ENCODE measurements at places on chromosomes 12 and 14.

DNA sequence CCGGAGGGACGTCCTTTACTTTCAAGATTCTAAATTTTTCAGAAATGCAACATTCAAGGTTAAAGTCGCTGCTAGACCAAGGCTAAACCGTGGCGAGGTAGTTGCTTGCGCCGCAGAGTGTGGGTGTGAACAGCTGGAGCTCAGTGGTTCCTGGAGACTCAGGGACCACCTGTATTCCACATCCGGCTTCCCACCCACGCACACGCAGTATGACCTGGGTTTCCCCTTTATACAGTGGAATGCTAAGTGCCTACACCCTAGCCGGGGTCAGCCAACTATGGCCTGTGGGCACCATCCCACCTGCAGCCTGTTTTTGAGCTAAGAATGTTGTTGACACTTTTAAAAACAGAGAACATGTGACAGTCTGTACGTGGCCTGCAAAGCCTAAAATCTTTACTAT is 42.9 kb upstream of the TESC start:
- no peak for DNase-seq

DNA sequence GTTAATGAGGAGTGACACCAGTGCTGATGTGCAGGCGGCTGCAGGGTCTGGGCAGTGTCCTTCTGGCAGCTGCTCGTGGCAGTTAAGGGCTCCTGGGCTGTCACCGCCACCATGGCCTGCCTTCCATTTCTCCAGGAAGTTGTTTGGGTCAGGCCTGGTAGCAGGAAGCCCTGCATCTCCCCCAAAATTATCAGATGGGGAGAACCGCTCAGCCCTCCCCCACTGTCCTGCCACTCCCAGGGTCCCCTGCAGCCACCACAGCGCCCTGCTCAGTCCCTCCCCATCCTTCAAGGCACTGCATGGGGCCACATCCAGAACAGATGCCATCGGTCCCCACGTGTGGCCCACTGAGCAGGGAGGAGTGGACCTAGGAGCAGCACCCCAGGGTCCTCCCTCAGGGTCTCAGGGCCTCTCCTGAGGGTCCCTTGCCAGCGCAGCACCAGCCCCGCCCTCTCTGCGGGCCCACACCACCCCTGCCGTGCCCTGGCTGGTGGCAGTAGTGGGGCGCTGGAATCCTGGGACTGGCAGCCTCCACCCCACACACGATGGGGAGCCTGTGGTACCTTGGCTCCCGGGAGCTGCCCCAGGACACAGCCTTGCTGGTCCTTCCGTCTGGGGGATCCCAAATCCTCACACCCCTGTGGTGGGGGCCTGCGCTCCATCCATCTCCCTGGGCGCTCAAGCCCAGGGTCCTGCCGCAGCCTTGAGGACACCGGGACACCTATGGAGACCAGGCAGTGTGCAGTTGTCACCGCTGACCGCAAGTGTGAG is 10.3 kb upstream of the AMN start:
- DNase-seq: no peak

DNA sequence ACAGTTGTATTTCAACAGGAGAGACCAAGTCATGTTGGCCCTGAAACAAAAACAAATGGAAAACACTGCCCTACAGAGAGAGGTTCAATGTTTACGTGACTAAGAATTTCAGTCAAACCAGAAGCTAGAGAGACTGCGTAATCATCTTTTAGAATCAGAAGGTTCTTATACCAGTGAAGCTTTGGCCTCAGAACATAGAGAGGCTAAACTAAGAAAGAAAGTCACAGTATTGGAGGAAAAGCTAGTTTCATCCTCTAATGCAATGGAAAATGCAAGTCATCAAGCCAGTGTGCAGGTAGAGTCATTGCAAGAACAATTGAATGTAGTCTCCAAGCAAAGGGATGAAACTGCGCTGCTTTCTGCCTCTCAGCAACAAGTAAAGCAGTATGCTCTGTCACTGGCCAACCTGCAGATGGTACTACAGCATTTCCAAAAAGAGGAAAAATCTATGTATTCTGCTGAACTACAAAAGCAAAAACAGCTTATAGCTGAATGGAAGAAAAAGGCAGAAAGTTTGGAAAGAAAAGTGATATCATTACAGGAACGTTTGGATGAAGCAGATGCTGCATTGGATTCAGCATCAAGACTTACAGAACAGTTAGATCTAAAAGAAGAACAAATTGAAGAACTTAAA is 32.5 kb upstream of the NUAK1 start:
- no peak for DNase-seq

GRCh38 chr12:19842116-19842515 is 402.8 kb downstream of the AEBP2 start:
- DNase-seq: no peak

GRCh38 chr12:52587563-52587962 is 13.7 kb downstream of the KRT72 start:
- DNase-seq: no peak

DNA sequence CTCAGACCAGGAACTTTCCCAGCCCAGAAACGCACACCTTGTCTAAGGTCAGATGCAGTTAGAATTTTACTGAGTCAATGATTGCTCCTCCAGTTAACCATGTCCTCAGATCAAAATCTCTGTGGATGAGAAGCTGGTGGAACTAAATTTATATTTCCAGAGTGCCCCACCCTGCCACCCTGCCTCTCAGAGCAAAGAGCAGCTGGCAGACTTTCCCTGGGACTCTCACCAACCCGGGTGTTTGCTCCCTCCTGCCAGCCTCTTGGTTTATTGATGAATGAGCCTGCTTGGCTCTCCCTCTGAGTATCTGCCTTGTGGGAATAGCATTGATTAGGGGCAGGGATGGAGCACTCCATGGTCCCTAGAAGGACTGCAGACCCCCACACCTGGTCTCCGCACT is 5.9 kb upstream of the KRT1 start:
- no peak for DNase-seq

DNA sequence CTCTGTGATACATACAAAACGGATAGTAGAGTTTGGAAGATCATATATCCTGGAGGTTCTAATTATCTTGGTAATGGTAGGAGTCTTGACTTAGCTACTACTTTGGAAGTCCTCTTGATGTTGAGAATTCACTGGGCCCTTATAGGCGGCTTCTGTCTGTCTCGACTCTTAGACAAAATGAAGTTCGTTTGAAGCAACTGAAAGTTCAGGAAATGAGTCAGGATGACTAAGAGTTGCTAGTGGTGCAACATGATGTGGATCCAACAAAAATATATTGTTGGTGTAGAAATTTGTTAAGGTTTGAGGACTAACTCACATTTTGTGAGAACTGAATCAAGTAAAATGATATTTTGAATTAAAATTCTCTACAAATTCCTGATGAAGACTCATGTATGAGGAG is 272.7 kb downstream of the AEBP2 start:
- peak; percentile 5 for DNase-seq

DNA sequence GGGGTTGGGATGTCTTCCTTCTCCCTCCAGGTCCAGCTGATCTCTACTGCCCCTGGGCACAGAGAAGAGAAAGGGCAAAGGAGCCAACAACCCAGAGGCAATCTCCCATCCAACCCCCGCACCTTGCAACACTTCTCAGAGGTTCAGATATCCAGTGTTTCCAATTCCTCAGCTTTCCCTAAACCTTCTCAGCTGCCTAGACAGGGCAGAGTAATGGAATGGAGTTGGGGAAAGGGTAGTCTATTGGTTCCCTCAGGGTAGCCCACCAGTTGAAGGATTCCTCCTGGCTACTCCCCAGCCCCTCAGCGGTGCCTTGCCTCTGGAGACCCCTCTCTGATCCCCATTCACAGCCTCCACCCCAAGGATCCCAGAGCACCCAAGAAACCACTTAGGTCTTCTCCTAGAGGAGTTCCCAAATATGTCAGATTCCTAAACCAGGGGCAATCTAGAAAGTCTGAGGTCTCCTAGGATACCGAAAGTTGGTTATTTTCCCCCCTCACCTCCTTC is 537 bp downstream of the NFE2 start:
- DNase-seq: no peak

DNA sequence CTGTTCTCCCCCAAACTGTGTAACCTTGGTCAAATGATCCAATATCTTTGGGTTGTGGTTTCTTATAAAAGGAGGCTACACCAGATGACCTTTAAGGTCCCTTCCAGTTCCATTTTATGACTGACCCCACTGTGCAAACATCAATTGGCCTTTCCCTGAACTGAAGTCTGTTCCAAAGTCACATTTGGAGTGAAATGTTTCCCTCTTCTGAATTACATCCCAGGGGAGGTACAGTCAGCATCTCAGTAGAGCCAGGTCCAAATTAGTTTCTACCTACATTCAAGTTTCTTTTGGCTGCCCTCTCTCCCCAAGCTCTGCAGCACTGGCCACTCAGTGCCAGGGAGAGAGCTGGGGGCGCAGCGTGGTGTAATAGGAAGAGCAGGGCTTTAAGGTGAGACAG is 34.4 kb downstream of the LIMA1 start:
- no peak for DNase-seq

DNA sequence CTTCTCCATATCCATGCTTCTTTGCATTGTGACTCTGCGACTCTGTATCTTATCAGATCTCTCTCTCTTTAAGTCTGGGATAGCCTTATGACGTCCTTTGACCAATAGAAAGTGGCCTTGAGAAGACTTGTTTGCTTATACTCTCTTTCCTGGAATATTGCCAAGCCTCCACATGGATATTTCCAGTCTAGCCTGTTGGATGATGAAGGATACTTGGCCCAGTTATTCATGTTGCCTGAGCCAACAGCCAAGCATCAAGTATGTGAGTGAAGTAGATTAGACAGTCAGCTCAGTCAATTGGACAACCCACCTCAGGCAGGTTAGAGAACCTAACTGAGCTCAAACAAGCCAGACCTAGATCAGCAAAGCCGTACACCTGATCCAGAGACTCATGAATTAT is 864.2 kb upstream of the MGAT4C start:
- DNase-seq: no peak

DNA sequence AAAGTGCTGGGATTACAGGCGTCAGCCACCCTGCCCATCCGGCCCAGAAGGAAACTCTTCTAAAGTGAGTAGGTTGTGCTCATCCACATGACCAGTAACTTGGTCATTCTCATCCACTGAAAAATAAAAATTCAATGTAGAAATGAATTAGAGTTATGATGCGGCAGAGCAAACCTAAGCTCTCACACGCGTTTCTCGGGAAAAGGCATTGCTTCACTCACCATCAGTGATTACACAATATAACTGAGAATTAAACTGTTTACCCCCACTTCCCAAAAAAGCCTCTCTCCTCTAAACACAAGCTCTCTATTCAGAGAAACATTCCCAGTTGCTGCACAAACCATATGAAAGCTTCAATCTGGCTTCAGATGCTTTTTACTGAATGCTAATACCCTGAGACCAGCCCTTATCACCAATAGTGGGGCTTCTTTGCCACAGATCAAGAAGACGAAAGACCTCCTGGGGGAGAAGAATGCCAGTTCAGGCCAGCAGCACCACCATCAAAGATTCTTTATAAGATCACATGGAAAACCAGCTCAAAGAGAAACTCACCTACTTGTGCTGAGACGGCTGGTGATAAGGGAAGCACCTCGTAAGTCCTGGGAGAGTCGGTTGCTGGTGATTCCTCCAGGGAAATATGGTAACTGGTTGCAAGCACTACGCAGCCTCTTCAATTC is 121.5 kb upstream of the SFSWAP start:
- no peak for DNase-seq

DNA sequence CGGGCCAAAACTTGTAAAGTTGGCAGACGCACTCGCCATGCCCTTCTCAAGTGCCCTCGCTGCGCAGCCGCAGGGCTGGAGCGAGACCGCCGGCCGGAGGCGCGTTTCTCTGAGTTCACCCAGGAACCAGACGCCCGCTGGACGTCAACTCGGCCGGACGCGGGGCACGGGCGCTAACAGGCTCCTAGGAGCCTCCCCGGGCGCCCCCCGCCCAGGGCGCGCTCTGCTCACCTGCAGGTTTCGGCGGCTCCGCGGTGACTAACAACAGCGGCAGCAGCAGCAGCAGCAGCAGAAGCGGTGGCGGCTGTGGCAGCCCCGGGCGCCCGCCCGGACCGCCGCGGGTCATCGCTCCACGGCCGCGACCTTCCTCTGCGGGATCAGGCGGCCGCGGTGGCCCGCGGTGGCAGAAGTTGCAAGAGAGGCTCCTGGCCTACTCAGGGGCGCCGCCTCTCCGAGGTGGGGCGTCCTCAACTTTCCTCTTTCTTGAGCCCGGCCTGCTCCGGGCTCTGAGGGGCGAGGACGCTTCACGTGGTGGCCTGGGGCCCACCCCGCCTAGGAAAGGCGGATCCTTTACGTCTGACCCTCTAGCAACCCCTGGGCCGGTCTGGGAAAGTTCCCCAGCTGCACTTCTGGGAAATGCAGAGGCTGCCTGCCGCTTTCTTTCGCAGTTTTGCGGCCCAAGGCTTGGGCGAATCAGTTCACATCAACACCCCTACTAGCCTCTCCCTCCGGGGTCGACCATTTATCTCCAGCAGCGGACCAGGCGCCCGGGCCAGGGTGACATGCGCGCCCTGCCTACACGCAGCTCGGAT is at the start of gene PLBD1:
PLBD1 (minus strand) TSS at position 533 of the 812 bp plus-strand sequence; CDS start at position 346, 187 bp downstream.
- no peak for DNase-seq

DNA sequence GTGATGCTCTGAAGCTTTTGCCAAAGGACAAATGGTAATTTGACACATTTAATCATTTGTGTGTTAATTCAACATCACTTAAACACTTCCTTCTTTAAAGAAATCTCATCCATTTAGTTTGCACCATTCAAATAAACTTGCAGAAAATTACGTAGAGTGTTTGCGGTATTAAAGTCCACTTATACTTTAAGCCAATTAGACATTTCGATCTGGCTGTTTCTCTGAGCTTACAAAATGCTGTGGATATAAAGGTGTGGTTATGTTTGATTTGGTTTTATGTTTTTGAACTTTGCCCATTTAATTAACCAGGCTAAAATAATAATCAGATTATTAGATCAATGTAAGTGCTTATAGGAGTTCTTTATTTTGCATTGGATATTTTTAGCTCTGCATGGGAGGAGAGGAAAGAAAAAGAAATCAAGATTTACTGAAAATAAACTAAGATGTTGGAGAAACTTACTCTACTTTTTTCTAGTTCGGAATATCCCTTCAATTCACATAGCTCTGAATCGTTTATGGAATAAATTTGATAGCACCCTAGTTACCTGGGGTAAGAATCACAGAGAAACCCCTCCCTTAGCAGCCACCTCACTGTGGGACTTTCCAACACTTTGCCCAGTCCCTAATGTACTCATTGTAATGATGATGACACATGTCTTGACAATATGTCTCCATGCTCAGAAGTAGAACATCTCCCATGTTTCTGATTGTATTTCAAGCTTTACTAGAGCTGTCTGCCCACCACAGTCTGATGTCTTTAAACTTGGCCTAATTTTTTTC is 268.0 kb downstream of the BTG1 start:
- DNase-seq: no peak

DNA sequence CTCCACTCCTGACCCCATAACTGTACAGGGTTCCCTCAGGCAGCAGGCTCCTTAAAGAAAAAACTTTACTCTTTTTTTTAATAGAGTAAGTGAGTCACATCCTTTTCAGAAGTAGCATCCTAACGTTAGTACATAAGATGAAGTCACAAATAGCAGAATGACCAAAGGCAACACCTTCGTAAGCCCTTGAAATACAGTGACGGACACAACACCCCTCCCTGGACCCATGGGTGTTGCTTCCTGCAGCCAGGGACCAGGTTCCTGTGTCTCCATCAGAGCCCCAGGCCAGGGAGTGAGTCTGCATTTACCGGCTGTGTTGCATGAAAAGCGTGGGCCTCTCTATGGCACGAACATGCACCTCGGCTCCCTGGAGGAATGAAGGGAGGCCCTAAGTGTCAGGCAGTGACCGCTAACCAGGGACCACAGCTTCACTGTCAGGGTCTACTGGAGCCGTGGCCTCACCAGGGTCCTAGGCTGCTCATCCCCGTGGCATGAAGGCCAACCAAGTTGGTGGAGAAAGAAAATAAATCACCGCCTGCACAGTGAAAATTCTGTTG is 340.0 kb upstream of the SFSWAP start:
- no peak for DNase-seq

GRCh38 chr14:101469382-101470247 is 91.7 kb upstream of the DIO3 start:
- no peak for DNase-seq

Measured in HTR-8/SVneo (cell line).